ENCODE measurements at places on chromosomes 1 and 21.

- DNase-seq: no peak
These were observed 44.5 kb upstream of the ENAH start for GRCh38 chr1:225697428-225697827.

DNA sequence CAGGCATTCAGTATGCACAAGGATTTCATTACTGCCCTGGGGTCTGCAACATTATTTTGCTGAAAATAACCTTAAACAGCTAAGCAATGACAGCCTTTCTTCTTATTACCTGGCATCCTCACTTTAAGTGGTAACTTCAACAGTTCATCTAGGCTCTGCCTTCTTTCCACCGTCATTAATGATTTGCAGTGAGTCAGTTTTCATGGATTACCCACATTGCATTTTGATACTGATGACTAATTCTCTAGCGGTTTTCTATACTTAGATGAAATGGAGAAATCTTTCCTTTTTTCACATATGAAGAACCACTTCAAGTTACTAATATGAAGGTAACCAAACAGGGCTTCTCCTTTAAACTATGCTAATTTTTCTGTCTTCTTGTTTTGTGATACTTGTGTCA lies 226.9 kb upstream of the TMPRSS15 start:
- no peak for DNase-seq

GRCh38 chr1:85494904-85495266 lies 29.9 kb upstream of the DDAH1 start:
- DNase-seq: peak; percentile 84

DNA sequence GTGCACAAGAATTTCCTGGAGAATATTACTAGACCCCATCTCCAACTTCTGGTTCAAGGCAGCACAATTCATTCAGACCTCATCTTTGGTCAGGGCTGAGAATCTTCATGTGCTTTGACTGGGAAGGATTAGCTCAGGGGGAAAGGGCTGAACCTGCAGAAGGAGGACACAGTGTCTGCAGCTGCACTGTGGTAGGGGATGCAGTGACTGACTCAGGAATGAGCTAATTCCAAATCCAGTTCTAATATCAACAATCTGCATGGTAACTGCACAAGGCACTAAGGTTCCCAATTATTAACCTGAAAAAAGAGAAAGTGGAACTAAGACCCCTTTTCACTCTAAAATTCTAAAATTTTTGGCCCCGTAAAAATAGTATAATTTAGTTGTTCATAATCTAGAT lies 31.6 kb downstream of the TTLL7 start:
- DNase-seq: no peak

GRCh38 chr1:206469933-206470691 lies at the start of gene IKBKE:
Gene IKBKE (plus strand): TSS chr1:206470476. CDS start chr1:206473228, 2,752 bp downstream.
- peak; percentile 60 for DNase-seq

DNA sequence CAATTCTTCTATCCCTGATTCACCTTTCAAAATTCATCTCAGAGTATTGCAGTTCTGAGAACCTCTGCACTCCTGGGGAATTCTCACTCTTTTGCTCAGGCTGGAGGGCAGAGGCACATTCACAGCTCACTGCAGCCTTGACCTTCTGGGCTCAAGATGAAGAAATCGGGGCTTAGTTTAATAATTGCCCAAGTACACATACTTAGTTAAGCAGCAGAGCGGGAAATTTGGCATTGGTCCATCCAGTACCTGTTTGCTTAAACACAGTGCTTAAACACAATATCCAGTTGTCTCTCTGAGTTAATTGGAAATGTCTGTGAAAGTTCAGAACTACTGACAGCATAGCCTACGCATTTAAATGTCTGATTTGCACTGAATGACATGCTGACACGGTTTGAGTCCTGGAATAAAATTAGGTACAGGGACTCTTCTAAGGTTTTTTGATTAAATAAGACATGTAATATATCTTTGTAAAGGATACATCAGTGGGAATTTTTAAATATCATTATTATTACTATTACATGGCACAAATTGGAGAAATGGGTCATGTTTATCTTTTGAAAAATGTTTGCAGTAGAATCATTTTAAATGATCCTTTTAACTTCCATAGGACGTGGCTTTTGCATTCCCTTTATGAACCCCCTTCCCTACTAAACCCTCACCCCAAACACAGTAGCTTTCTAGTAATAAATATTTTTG lies 337.4 kb downstream of the SRGAP2C start:
- DNase-seq: no peak

DNA sequence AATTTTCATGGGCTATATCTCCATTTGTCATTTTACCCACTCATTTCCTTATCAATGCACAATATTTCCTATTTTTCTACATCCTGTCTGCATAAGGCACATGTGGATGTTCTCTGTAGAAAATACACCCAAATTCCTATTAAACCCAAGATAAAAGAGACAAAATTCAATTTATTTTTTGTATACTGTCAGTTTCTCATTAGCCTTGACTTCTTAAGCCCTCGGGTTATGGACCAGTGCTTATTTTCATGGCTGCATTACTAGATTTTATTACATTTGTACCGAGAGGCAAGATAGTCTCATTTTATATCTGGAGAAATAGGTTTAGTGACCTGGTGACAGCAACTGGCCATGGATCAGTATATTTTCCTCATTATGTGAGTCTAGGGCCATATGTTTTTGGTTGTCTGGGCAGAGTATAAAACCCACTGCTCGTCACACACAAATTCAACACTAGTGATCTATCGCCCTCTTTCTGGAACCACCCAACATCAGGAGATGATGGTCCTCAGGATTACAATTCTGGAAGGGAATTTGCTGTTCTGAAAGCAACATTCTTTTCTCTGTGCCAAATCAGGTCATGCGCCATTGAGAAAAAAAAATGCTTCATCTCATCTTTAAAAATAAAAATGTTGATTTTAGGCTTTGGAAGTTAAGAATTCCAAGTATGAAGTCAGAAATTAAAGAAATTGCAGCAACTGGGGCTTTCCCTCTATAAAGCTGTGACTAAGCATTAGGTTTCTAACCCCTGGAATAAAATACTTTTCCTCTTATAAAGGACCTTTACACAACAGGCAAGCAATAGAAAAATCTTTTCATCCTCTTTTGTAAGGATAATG lies 81.4 kb downstream of the ASTN1 start:
- peak; percentile 29 for DNase-seq

- peak; percentile 42 for DNase-seq
These were observed 59.0 kb upstream of the FASLG start for GRCh38 chr1:172599912-172600311.

- peak; percentile 70 for DNase-seq
These were observed 114.5 kb downstream of the LRRC40 start for GRCh38 chr1:70090875-70091274.

- DNase-seq: no peak
These were observed 598.6 kb downstream of the NPHP4 start for GRCh38 chr1:5393603-5394002.

DNA sequence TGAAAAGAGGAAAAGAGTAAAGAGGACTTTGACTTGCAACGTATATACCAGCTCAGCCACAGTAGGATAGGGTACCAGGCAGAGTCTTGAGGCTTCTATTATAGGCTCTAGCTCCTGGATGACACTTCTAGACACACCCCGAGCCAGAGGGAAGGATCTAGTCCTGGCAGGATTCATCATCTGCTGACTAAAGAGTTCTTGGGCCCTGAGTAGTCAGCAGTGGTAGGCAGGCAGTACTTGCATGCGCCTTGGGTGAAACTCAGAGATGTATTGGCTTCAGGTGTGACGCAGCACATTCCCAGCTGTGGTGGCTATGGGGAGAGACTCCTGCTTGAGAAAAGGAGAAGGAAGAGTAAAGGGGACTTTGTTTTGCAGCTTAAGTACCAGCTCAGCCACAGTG lies 162.3 kb upstream of the APP start:
- DNase-seq: peak; percentile 98

GRCh38 chr1:112887599-112888283 lies 68.3 kb downstream of the SLC16A1 start:
- DNase-seq: no peak

- no peak for DNase-seq
These were observed 2153.9 kb downstream of the NCAM2 start for GRCh38 chr21:23152130-23152529.

- no peak for DNase-seq
These were observed 164.0 kb downstream of the PGBD5 start for GRCh38 chr1:230261928-230262650.

GRCh38 chr1:228162286-228163006 lies 3.2 kb upstream of the IBA57 start:
- peak; percentile 65 for DNase-seq

DNA sequence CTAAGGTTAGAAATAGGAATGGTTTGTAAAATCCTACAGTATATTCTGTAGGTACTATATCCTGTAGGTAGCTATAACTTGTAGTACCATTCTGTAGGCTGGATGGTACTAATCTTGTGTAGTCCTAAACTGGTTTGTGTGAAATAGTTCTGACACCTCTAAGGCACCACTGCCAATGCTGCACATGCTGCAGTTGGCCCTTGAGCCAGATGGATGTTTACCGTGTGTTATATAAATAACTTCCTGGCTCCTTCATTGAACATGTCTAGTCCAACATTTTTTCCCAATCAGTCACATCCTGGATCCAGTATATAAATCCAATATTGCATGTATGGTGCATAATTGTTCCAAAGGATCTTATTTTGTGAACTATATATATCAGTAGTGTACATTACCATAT lies 89.5 kb upstream of the GNG4 start:
- peak; percentile 65 for DNase-seq

DNA sequence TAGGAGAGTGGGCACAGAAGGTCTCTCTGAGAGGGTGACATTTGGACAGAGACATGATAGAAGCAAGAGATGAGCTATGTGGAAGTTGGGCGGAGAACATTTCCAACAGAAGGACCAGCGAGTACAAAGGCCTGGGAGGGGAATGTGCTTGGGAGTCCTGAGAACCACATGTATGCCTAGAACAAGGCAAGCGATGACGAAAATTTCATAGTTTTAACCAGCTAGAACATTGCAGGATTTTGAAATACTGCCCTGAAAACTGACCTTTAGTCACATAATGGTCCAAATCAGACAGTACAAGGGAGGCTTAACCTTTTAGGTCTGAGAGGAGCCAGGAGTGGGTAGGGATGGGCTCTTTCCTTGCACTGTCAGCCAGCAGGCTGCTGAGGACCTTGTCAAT lies 68.0 kb downstream of the MRPS6 start:
- no peak for DNase-seq

DNA sequence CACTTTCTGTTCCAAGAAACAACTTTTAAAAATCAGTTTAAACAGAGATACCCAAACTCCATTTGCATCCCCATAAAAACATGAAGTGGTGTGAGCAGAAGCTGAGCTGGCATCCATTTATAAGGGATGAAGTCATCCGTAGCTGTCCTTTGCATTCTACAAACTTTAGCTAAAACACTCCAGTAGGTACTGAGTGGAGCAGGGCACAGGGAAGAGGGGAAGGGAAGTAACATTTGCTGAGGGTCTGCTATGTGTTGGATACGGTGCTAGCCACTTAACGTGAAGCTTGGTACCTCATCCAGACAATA lies 32.9 kb downstream of the VWA5B1 start:
- DNase-seq: no peak

DNA sequence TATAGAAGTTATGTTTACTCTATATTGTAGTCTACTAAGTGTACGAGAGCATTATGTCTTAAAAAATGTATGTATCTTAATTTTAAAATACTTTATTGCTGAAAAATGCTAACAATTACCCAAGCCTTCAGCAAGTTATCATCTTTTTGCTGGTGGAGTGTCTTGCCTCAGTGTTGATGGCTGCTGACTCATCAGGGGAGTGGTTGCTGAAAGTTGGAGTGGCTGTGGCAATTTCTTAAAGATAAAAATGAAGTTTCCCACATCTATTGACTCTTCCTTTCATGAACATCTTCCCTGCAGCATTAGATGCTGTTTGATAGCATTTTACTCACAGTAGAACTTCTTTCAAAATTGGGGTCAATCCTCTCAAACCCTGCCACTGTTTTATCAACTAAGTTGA lies 95.8 kb downstream of the CDC7 start:
- no peak for DNase-seq

GRCh38 chr21:34639882-34640788 lies 25.2 kb upstream of the RCAN1 start:
- DNase-seq: no peak

DNA sequence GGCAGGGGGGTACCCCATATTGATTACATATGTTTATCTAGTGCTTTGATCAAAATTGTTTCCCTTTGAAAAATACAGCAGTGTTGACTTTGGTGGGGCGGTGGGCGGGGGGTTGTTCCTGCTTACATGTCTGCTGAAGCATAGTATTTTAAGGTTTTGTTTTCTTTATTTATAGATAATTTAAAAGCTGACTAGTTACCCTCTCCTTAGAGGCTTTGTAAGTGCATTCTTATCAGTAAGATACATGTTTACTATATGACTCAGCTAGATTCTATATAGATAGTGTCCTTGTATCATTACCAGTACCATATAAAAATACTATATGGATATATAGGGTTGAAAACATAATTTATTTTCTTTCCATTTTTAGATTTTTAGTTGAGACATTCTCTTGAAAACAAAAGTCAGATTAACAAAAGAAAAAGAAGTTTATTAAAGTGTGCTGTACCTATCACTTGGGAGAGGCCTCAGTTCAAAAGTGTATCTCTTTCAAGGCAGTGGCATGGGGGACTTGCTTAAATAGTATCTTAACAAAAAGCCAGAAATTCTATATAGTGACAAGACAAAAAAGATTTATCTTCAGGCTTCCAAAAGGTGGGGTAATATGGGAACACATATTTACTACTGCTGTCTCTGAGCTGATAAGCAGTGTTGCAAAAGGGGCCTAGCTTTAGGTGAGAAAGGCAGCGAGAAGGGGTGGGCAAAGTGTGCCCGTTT lies 79.0 kb downstream of the HS2ST1 start:
- no peak for DNase-seq

All from foreskin keratinocyte (primary cell).